Epithelial cell of esophagus (primary cell): ENCODE measurements at places on chromosomes 5 and 9.

- DNase-seq: peak; percentile 79
Measured at GRCh38 chr5:50440651-50441492, at the start of gene EMB. TSS of gene EMB (minus strand) at chr5:50441288. CDS start at chr5:50441151, 137 bp downstream.

GRCh38 chr5:142878638-142879037 lies 108.5 kb downstream of the ARHGAP26 start:
- no peak for DNase-seq

GRCh38 chr9:74642376-74642775 lies 145.2 kb downstream of the RORB start:
- no peak for DNase-seq

DNA sequence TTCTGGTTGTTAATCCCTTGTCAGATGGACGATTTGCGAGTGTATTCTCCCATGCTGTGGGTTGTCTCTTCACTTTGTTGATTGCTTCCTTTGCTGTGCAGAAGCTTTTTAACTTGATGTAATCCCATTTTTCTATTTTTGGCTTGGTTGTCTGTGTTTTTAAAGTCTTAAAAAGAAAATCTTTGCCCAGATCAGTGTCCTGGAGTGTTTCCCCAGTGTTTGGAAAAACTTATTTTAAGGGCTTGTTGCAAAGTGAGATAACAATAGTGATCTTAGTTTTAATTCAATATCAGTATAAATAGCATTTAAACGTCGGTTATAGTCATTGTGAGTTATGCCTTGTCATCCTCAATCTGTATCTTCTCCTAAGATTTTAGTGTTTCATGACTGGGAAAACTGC lies 329.5 kb downstream of the CCDC171 start:
- DNase-seq: no peak

GRCh38 chr9:131543141-131543540 lies 2.2 kb upstream of the PRRT1B start:
- no peak for DNase-seq

- peak; percentile 36 for DNase-seq
Measured at GRCh38 chr9:93133681-93134014, 403 bp downstream of the NINJ1 start.
